ENCODE measurements at places on chromosomes 3 and 15. TPM values are rescaled to one million over a fixed set of nuclear protein-coding genes. Genes with fewer than 3 reads are reported as not detected.

DNA sequence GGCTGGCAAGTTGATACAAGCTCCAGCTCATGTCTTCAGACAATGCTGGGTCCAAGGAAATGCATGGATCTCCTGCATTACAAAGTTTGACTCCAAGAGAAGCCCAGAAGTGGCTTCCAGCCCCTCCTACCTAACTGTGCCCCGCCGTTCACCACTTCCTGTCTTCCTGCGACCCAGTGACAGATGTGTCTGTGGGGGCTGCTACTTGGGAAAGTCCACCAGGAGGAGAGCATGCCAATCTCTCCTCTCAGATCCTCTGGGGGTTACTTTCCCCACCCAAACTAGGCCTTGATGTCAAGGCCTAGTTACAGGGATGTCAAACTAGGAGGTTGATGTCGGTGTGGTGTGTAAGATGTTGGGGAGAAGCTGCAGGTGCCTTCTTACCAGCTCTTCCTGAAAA lies 133.6 kb upstream of the RASGRP1 start:
- DNase-seq: no peak

Gene CD96
- 0.82 TPM for total RNA-seq

DNA sequence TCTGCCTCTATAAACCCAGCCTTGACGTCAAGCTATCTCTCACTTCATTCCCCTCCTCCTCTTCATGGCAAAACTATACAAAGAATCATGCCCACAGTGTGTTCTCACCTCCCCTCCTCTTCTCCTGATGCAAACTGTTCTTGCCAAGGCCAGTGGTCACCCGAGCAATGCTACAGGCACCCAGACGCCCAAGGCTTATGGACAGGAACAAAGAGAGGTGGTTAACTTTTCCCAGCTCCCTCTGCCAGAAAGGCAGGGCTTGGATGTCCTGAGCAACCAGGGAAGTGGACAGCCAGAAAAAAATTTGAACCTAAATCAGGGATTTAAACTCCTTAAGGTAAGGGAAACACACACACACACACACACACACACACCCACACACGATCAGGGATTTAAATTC lies 5.1 kb downstream of the SLC41A3 start:
- no peak for DNase-seq

DNA sequence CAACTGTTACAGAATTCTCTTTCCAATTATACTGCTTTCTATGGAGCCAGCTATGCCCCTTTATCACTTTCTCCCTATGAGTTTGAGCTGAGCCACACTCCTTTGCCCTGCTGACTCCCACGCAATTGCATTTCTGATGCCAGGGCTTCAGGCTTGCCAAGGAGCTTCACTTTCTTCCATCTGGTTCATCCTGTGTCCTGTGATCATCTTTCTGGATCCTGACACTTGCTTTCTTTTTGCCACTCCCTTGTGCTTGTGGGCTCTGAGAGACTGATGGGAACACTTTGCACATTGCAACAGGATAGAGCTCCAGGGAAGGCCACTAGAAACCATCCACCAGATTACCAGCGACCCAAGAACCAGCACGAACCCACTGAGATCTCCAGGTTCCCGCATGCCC lies 77.0 kb upstream of the SEC13 start:
- no peak for DNase-seq

DNA sequence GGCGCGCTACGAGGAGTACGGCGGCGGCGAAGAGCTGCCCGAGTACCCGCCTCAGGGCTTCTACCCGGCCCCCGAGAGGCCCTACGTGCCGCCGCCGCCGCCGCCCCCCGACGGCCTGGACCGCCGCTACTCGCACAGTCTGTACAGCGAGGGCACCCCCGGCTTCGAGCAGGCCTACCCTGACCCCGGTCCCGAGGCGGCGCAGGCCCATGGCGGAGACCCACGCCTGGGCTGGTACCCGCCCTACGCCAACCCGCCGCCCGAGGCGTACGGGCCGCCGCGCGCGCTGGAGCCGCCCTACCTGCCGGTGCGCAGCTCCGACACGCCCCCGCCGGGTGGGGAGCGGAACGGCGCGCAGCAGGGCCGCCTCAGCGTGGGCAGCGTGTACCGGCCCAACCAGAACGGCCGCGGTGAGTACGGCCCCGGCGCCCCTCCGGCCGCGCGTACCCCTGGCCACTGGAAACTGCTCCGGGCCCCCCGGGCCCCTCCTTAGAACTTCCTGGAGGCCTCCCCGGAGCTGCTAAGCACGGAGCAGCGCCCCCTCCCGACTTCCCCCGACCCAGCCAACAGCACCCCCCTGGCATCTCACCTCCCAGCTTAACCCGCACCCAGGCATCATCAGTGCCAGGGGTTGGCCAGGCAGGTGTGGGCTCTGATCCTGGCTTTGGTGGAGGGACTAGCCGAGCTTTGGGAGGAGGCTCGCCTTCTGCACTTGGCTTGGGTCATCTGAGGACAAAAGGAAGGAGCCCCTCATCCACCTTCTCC lies 1.4 kb downstream of the LOXL1 start:
- DNase-seq: peak; percentile 82

- no peak for DNase-seq
These were observed 80.4 kb downstream of the TGFBR2 start for GRCh38 chr3:30686799-30687198.

DNA sequence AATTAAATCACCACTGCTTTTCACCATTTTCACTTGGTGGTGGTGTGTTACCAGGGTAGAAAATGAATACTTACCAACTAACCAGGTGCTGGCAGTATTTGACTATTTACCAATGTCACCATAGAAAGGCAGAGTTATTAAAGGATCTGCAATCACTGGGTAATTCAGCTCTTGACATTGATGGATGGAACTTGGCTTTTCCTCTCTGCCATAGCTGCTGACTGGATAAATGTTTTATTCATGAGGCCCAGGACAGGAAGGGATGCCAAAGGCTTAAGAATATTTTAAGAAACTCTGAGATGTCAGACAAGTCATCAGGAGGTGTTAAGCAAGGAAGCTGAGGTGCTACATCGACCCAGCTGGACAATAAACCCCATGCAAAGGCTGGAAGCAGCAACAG lies 495.5 kb upstream of the CFAP20DC start:
- no peak for DNase-seq

DNA sequence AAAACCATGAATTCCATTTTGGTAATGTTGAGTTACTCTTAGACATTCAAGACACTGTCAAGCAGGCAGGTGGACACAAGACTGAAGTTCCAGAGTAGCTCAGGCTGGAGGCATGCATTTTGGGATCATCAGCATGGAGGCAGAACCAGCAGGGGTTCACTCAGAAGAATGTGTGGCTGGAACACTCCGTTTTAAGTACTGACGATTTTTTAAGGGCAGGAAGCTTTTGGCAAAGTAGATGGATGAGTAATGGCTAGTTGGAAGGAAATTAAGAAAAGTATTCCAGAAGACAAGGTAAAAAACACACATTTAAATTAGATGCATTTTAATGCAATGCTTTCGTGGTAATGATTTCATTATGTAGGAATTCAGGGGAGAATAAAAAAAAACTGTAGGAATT lies 420.4 kb downstream of the ROBO2 start:
- DNase-seq: no peak
